Right kidney (tissue), 9 donors: ENCODE measurements at places on chromosomes 3 and 15.

DNA sequence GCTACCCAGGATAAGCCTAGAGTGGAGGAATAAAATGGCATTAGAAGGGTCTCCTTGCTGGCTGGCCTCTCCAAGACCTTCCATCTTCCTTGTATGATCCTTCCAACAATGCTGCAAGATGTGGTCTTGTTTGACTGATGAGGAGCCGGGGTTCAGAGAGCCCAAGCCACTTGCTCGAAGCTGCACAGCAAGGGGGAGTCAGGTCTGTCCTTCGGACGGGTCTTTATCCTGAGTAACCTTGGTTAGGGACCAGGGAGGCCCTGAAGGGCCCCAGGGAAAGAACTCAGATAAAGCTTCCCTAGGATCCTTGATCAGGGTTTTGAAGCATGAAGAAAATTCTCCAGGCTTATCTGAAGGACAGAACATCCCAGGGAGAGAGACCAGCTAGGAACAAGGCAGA is 7.0 kb upstream of the DNAJB8 start:
- DNase-seq = no peak

DNA sequence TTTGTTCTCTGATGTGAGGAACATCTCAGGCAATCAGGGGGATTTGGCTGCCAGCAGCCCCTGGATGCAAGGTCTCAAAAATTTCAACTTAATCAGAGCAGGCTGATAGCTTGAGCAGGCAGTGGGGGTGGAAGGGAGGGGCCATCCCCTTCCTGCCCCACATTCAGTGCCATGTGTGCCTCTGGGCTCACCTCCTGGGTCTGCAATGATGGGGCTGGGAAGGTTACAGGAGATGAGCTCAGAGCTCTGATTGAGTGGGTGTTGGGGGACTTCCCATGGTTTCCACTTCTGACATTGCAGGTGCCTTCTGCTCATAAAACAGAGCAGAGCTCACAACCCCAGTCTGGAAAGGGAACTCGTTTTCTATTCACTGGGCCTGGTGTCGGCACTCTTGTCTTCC is 37.0 kb downstream of the PARP16 start:
- no peak for DNase-seq

- DNase-seq = no peak
Measured at GRCh38 chr3:187858041-187858440, 112.8 kb upstream of the BCL6 start.

GRCh38 chr3:67416703-67417102 is 237.7 kb downstream of the SUCLG2 start:
- DNase-seq = no peak

DNA sequence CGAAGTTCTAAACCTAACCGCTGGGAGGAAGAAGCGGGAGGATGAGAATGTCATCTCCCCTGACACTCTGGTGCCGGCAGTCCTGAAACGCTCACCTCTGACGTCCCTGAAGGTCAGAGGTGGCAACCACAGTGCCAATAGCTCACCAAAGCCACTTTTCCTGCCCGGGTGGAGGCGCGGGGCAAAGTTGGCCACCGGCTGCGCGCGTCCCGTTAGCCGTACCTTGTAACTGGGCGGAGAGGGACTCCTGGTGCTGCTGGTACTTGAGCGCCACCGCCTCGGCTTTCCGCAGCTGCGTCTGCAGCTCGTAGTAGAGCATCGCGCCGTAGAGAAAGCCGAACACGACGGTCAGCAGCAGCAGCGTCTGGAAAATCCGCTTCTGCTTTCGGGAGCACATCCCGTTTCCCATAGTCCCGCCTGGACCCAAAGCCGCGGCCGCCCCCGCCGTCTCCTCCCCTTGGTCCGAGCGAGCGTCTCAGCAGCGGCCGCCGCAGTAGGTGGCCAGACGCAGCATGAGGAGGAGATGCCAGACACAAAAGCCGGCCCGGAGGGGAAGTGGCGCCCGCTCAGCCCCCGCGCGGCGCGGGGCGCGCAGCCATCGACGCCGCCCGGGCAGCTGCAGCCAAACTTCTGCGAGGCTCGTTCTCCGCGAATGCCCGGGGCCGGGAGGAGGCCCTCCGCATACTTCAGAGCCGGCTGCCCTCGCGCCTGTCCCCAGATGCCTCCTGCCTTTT is 680 bp downstream of the GOLIM4 start:
- no peak for DNase-seq

DNA sequence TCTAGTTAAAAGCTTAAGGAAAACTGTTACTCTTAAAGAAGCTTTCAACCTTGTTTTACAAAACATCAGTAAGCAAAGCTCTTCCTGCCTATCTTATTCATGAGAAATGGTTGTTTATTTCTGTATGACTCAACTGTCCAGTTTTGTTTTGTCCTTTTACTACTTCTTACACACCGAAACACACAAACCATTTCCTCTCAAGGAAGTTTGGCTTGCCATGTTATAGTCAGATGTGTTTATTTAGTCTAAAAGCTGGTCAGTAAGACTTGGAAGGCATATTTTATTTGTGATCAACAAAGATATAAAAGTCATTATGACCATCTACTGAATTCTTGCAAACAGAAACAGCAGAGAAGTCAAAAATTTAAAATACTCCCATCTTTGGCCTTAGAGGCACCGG is 53.2 kb upstream of the RBSN start:
- no peak for DNase-seq

- no peak for DNase-seq
Measured at GRCh38 chr3:11733914-11734313, 90.2 kb upstream of the VGLL4 start.

- no peak for DNase-seq
Measured at GRCh38 chr15:33083232-33084081, 111.1 kb downstream of the FMN1 start.

- no peak for DNase-seq
Measured at GRCh38 chr3:61141227-61141626, 110.0 kb downstream of the FHIT start.

DNA sequence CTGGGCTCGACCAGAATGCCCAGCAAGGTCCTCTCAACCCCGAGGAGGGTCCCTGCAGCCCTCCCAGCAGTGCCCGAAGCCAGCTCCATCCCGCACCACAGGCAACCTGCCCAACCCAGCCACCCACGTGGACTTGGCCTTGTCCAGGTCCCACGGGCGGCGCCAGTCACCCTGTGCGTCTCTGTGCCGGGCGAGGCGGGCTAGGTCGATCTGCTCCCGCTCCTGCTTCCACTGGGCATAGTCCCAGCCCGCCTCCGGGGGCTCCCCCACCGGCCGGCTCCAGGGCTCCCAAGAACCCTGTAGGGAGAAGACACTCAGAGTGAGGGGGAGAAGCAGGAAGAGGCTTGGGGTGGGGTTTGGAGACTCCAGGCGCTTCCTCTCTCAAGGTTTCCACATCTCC is 3.1 kb downstream of the CCDC9B start:
- DNase-seq = no peak

DNA sequence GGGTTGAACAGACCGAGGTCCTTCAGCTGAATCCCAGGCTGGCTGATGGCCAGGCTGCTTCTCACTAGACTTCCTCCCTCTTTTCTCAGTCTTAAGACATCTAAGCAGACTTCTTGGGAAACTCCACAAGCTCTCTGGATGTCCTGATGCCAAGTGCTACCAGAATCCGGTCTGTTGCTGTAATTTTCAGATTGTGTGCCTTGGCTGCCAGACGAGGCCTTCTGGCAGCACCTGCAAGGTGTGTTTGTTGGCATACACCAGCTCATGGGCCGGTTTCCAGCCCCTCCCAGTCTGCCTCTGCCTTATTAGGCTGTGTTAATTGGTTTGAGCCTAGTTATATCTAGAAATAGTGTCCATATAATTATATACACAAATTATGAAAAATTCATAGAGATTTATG is 120.6 kb downstream of the TNIK start:
- no peak for DNase-seq

- no peak for DNase-seq
Measured at GRCh38 chr15:99197856-99198255, 51.5 kb downstream of the TTC23 start.

- DNase-seq = no peak
Measured at GRCh38 chr3:174430986-174431385, 428.1 kb upstream of the NAALADL2 start.

DNA sequence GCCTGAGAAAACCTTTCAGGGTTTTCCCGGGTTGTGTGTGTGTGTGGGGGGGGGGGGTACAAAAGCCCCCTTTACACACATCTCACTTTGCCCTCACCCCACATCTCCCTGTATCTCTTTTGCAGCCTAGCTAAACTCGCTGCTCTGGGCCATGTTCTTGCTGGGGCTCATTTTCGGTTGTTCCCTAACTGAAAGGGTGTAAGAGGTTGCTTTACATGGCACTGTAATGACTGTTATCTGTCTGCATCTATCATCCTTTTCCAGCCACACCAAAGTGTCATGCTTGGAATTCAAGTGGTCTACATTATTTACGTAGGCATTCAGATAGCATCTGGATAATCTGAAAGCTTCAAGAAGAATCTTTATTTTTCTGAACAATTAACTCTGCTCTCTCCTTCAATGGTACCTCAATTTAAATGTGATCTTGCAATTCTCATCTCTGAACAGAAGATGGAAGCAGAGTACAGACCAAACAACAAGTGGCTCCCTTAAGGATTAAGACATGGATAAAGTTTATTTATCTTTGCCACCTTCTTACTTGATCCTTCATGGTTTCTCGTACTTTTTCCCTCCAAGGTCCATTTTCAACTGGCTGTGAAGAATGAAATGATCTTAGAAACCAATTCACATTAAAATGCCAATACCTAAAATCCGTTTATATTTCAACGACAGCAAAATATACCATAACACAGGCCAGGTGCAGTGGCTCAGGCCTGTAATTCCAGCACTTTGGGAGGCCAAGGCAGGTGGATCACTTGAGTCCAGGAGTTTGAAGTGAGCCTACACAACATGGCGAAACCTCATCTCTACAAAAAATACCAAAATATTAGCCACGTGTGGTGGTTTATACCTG is 34.9 kb downstream of the DCLK3 start:
- DNase-seq = peak; percentile 8

- no peak for DNase-seq
Measured at GRCh38 chr15:72183781-72184164, 13.8 kb downstream of the GRAMD2A start.

DNA sequence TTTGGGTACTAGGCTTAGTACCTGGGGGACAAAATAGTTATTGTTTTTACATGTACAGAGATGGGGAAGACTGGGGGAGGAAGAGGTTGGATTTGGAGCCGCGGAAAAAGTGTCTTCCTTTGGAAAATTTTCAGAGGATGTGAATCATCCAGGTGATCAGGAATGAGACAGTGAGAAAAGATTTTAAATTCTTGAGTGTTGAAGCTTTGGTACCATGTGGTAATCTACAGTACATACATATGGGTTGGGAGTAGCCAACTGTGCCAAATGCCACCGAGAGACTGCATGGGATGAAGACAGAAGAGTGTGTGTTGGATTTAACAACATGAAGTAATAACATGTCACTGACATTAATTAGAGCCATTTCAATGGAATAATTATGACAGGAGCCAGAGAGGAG is 1238.2 kb downstream of the ROBO1 start:
- no peak for DNase-seq

DNA sequence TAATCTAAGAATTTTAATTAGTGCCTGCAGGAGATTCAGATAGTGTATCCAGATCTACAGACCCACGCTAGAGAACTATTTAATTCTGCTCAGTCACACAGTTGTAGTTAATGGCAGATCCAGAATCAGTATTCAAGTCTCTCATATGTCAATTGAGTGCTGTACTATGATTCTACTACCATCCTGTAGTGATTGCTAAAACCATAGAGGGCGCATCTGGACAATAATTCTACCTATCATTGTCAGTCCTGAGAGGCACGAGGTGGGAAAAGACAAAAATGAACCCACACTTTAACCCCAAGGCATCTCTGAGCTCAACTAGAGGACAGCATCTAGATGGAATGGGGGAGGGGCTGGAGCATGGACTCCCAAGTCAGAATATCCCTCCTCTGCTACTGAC is 22.7 kb downstream of the DHX36 start:
- no peak for DNase-seq

GRCh38 chr3:71346061-71346460 is 237.5 kb downstream of the FOXP1 start:
- DNase-seq = no peak

DNA sequence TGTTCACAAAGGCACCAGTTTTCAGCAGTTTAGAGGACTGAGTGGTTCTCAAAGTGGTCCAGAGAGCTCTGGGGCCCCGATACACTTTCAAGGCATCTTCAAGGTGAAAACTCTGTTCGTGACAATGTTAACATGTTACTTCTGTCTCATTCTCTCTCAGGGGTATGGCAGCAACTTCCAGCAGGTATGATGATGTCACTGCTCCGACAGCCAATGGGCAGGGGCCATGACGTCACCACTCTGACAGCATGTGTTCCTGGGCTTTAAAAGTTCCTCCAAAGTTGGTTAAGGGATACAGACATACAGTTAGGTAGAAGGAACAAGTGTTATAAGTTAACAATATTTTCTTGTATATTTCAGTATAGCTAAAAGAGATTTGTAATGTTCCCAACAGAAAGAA is 87.9 kb downstream of the KLF15 start:
- no peak for DNase-seq
